Iris pigment epithelial cell (primary cell): ENCODE measurements at places on chromosomes 7 and 10.

DNA sequence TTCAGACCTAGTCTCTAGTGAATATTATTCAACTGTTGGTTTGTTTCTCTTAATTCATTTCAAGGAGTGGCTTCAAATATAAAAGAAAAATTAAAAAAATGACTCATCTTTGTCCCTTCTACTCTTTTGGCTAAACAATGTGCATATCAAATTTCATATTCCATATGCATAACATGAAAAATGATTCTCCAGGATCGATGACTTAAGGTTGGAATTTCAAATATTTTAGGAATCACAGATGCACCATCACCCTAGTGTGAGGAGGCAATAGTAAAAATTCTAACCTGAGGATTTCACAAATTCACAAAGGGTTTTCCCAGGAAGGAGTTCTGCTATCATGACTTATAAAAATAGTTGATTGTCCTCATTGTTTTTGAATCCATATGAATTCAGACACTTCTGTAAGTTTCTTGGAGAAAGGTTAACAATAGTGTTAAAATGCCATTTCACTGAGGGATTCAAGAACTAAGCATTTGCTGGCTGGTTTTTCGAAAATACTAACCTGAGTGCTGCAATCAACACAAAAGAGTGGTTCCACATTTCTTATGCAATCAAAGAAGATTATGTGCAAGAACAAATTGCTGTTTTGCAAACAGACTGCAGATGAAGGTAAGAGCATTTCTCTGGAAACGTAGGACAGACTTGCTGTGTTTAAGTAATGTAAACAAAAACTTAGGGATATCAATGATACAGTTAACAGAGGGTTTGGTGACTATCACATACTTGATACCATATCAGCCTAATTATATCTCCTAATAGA, 547.5 kb upstream of the LRRTM3 start:
- peak; percentile 43 for DNase-seq

GRCh38 chr7:150322833-150323681, at the start of the genes ACTR3C and LRRC61:
Gene ACTR3C (minus strand): TSS chr7:150323545. CDS start chr7:150295296, 28,249 bp downstream.
Gene LRRC61 (plus strand): TSS chr7:150323355. CDS start chr7:150336862, 13,507 bp downstream.
- DNase-seq, result no peak

DNA sequence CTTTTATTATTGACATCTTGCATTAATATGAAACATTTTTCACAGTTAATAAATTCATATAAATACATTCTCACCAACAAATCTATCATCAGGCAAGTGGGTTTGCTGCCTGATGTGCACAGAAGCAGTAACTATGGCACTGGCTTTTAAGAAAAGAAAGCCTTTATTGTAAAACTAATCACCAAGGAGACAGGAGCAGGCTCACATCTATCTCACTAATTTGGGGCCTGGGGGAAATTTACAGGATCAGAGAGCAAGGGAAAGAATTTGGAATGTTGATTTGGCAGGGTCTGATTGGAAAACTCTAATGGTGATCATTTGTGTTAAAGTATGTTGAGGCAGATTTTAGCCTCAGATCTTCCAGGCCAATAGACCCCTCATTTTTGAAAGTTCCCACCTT, 605.7 kb downstream of the POM121L12 start:
- DNase-seq, result no peak

DNA sequence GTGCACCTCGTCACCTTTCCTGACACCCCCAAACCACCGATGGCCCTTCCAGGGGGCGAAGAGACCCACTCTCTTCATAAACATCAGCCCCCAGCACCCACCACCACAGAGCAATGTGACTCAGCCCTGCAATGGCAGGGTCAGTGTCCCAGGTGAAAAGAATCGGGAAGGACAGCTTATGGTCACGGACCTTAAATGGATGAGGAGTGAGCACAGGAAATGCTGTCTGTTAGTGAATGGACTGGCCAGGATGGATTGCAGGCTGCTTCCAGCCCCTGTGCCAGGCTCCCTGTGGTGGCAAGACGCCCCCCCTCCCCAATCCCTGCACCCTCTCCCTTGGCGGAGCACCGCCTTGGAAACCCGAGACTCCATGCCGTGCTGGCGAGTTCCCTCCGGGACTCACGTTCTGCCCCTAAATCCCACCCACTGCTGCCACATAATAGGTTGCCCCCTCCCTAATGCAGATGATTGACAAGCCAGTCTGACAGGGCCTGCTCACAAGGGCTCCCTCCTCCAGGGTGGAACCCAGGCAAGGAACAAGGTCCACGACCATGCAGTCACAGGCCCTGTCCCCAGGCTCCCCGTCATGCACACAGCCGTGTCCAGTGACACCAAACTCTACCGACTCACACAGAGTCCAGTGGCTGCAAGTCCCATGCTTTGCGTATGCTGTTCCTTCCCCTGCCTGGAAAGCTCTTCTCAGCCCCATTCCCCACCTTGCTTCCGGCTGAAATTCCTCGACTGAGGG, 7.3 kb downstream of the ASB13 start:
- DNase-seq, result no peak

- DNase-seq, result no peak
Measured at GRCh38 chr7:65975814-65976445, 6.1 kb downstream of the GUSB start.

- no peak for DNase-seq
Measured at GRCh38 chr10:117005527-117006055, 604 bp upstream of the SHTN1 start.

GRCh38 chr7:121547544-121548092, 151.5 kb upstream of the FAM3C start:
- DNase-seq, result peak; percentile 77

GRCh38 chr10:125017547-125018298, 75.8 kb downstream of the ZRANB1 start:
- no peak for DNase-seq

GRCh38 chr7:99638731-99639130, 22.0 kb downstream of the ZSCAN25 start:
- DNase-seq, result no peak

DNA sequence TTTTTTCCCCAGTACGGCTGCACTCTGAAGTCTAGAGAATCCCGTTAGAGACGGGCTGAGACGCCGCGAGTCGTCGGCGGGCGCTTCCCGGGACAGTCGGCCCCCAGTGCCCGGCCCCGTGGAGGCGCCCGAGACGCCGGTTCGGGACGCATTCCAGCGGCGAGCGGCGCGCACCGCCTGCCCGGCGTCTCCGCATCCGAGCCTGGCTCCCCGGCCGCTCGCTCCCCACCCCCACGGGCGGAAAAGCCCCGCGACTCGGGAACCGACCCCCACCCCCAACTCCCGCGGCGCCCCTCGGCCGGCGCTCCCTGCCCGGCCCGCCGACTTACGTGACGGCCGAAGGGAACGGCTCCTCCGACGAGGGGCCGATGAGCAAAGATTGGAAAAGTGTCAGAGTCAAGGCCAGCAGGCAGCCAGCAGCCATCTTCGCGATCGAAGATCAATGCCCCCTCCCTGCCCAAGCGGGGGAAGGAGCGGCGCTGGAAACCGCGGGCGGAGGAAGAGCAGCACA, 486 bp downstream of the CACNA2D1 start:
- DNase-seq, result no peak

DNA sequence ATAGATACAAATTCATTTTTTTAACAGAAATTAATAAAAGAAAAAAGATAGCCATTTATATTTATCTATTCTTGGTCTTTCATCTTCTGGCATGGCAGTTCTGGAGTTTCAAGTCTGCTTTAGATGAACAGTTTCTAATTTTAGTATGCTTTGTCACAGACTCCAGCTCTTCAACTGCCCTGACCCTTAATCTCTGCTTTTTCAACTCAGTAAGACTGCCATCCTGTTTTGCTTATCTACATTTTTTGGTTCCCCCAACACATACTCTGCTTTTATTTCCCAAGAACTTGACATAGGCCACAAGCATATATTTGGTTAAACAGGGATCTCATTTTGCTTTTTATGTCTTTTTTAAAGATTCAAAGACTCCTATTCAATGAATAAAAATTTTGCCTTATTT, 309.3 kb upstream of the KCND2 start:
- peak; percentile 3 for DNase-seq

- no peak for DNase-seq
Measured at GRCh38 chr7:150919160-150919559, 59.0 kb downstream of the KCNH2 start.

DNA sequence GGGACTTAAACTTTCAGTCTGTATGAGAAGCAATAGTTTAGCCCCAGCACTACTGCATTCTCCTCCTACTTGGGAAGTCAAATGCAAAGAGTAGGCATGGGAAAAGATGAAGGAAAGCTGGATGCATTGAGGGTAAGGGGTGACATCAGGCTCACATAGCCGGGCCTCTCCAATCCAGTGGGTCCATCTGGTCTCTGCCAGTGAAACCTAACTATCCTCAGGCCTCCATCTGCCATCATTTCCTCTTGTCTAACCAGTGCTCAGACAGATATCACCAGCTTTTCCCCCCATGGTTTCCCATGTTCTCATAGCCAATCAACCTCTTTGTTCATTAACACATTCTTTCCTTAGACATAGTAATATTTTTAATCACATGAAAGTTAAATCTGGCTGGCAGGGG, 118.3 kb downstream of the DGKI start:
- DNase-seq, result no peak
